ENCODE measurements at places on chromosomes 11 and 22.

- no peak for DNase-seq
These were observed 20.0 kb downstream of the FIBIN start for GRCh38 chr11:27013781-27014361.

DNA sequence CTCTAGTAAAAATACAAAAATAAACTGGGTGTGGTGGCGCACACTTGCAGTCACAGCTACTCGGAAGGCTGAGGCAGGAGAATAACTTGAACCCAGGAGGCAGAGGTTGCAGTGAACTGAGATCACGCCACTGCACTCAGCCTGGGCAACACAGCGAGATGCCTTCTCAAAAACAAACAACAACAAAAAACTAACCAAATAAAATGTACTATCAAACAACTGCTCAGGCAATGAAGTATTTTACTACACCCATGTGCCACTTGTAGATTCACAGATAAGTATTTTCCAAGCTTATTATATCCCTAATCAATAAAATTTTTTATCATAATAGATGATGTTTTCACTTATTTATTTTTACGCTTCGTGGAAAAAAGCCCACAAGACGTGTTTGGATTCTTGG lies 924 bp downstream of the C11orf65 start:
- no peak for DNase-seq

GRCh38 chr11:112012874-112013273 lies 12.3 kb upstream of the DLAT start:
- DNase-seq = no peak

- no peak for DNase-seq
These were observed 103.3 kb downstream of the PDE3B start for GRCh38 chr11:14746857-14747395.

DNA sequence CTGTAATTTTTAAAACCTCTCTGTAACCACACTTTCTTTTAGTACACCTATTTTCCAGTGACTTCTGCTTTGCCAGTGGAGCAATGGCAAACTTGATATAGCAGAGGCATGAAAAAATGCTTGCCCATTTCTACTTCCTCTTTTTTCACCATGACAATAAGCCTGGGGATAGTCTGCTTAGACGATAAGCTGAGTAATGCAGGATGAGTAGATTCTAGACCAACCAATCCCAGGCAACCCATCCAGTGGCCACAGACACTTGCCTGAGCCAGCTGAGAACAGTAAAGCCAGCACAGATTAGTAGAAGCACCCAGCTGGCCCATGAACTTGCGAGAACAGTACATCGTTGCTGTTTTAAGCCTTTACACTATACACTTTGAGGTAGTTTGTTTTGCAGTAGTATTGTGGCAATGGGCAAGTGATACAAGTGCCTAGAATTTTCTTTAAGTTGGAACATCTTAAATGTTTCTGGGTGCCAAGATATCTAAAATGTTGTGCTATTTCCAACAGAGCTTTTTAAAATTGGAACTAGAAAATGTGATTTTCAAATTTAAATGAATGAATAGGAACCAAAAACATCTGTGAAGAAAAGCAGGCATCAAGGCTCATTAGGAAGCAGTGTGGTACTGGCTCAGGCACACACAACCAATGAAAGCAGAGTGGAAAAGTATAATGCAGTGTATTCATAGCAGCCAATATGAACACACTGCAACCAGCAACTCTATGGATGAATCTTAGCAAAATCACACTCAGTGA lies 37.7 kb downstream of the DDI1 start:
- no peak for DNase-seq

GRCh38 chr11:102448869-102449224 lies 3.7 kb downstream of the TMEM123 start:
- no peak for DNase-seq

DNA sequence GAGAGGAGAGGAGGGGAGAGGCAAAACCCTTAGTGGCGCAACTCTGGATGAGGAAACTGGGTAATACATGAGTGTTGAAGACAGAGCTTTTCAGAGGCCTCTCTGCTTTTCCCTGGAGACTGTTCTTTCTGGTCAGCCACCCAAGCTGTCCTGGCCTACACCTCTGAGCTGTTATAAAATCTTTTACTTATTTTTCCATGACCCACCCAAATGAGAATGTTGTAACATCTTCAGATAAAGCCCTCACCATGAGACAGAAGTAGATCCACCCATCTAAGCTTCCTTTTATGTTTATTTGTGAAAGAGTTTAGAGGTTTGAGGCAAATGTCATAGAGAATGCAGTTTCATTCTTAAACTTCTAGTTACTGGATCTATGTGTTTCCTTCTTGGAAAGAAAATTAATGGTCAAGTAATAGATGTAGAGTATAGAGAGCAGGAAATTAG lies 20.3 kb upstream of the APLP2 start:
- DNase-seq = no peak

DNA sequence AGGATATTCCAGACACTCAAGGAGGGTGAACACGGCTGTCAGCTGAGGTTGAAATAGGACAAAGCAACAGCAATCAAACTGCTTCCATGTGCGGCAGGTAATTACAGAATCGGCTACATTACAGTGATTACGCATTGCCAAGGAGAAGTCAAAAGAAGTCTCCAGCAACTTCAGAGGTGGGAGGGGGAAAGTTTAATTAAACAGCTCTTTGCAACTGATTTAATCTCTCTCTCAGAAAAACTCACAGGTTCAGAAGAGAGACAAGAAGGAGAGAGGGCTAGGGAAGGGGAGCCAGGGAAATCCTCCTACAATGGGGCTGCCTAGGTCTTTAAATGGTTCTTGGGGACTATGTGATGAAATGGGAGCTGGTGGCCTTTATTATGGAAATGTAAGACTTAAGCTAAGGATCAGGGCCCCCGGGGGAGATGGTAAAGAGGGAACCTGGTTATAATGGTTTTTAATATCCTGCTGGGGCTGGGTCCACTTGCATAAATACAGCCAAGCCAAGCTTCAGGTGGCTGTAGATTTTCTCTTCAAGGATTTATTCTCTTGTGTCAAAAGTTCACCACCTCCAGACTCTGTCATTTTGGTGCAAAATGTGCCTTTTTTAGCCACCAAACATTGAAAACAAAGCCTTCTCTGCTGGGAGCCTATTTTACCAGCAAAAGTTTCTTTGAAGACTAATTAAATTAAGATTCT lies 354.7 kb upstream of the NARS2 start:
- DNase-seq = no peak

- DNase-seq = no peak
These were observed 12.0 kb downstream of the PLCB3 start for GRCh38 chr11:64263021-64263946.

DNA sequence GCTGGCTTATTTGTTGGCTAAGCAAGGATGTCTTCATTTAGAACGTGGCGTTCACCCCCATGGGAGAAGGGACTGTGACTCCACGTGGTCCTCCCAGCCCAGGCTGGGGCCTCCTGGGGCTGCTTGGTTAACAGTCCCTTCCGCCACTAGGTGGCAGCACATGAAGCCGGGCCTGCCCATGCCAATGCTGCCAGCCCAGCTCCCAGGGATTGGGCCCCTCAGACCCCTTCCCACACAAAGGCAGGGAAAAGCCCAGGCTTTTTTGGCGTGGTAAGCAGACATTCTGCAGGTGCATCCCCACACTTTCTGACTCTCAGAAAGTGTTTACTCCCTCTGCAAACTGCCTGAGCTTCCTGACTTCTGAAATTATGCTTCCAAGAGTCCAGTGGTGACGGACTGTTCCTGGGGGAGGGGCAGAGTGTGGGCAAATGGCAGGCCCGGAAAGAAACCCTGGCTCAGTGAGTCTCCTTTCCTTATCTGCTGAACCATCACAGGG lies 3.1 kb downstream of the CBX6 start:
- no peak for DNase-seq

GRCh38 chr11:44576656-44577055 lies 11.2 kb downstream of the CD82 start:
- DNase-seq = no peak

DNA sequence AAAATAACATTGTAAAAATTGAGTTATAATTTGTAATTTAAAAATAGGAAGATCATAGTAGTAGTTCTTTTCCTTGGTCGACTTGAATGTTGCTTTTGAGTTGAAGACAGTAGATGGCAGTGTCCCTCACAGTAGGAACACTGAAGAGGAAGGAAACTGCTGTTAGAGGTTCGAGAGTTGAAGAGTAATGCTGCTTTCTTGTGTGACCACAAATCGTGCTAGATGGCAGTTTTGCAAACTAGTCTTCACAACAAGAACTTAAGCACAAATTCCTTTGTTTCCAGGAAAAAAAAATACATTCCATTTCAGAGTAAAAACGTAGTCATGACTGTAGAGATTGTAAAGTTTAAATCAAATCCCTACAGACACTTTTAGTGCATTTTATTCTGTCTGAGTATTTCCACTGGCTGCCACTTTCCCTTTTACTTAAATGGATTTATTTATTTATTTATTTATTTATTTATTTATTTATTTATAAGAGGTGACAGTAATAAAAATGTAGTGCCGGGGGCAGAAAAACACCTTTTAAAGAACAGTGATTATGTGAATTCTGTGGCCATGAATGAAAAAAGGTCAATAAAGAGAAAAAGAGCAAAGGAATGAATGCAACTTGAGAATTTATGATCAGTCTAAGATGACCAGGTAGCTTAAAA lies 54.6 kb downstream of the SPECC1L start:
- no peak for DNase-seq

GRCh38 chr11:73072935-73073481 lies 69.1 kb downstream of the FCHSD2 start:
- DNase-seq = no peak

Data from NCI-H2107 (cell line).